CD4-positive, alpha-beta T cell treated with Interleukin-4 for 4 hours (primary cell): ENCODE measurements at places on chromosomes 5 and 9.

- DNase-seq, result no peak
These were observed 435.8 kb downstream of the CTNND2 start for GRCh38 chr5:11468334-11469039.

DNA sequence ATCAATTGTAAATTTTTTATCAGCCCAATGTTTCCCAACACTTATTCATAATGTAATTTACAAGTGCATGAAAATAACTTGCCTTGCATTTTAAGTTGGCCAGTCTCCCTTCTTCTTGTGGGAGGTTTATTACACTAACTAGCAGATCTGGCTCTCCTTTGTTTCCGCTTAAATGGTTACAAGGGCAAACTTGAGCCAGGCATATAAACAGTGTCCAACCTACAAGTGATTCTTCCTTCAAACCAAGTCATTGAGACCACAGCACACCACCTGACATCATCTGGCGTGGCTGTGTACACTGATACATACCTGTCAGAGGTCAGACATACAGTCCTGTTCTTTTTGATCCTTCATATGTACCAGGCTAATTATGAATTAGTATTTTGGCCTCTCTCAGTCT is 80.1 kb downstream of the ALDH1A1 start:
- no peak for DNase-seq

GRCh38 chr5:177494346-177495195 is 2.8 kb downstream of the PDLIM7 start:
- DNase-seq, result peak; percentile 49

GRCh38 chr5:35924950-35925722 is 13.3 kb downstream of the CAPSL start:
- DNase-seq, result peak; percentile 91

- DNase-seq, result no peak
These were observed 31.4 kb upstream of the ERGIC1 start for GRCh38 chr5:172802567-172803176.

- DNase-seq, result no peak
These were observed 734 bp downstream of the SKP1 start for GRCh38 chr5:134175921-134176510.

DNA sequence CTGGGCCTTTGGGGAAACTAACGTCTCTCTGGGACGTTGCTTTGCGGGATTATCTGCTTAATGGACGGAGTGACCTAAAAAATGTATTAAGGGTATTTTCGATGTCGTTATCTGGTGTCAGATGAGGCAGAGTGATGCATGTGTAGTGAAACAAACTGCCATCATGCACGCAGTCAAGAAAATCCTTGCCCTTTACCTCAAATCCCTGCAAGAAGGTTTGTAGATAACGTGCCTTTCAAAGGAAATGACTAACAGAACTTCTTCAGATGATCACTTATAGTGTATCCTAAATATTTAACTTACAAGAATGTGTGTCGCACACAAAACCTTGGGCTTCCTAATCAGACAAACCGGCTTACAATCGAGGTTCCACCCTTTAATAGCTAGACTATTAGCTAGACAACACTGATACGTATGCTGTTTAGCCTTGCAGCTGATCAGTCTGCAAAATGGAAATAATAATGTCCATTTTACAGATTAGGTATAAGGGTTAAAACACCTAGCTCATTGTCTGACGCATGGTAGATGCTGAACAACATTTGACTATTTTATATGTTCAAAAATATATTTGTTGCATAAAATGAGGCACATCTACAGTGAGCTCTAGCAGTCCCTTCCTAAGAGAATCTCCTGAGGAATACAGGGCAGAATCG is 541 bp upstream of the TBCA start:
- DNase-seq, result no peak

GRCh38 chr9:70569070-70569772 is 154.8 kb upstream of the KLF9 start:
- no peak for DNase-seq

DNA sequence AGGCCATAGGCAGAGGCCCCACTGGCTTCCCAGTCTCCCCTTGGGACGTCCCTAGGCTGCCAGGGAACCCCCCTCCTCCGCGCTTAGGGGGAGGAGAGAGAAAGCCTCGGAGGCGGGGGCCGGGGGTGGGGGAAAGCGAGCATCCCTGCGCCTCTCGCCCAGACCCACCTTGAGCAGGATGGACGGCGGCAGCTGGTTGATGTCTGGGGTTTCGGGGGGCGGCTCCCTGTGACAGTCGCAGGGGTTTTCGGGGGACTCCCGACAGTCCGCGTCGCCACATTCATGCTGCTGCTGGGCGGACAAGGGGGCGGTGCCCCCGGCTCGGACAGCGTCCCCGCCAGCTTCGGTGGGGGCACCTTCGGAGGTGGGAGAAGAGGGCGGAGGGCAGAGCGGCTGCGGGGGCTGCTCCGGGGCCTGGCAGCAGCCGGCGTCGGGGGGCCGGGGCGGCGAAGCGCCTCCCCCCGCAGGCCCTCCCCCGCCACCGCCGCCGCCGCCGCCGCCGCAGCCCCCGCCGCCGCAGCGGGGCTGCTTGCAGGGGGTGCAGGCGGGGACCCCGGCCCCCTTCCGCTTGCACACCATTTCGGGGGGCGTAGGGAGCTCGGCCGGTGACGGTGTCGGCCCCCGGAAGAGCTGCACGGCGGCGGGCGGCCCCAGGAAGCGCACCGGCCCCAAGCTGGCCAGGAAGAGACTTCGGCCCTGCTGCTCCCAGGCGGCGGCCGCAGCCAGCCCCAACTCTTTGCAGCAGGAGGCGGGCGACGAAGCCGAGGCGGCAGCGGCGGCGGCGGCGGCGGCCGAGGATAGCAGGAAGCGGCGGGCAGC is 1.2 kb downstream of the FBXL17 start:
- peak; percentile 35 for DNase-seq

DNA sequence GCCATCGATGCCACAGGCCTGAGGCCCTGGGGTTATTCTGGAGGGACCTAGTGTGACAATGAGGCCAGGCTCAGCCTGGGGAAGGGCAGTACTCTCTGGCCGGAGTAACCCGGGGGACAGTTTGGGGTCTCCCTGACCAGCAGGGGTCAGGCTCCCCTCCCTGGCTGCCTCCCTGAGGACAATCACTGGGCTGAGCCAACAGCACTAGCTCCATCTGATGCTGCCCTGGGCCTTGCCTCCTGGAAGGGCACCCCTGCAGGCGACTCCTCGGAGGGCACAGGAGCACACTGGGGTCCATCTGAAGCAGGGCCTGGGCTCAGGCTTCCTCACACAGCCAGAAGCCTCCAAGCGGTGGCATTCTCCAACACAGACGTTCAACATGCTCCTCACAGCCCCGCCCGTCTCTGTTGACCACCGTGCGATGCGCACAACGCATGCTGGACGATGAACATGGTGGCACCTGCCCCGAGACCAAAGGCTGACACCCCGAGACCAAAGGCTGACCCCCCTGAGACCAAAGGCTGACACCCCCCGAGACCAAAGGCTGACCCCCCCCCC is 68.3 kb downstream of the ADAMTS2 start:
- DNase-seq, result no peak

GRCh38 chr5:133851521-133851920 is 116.9 kb downstream of the C5orf15 start:
- no peak for DNase-seq

GRCh38 chr9:83521011-83521410 is 17.2 kb downstream of the FRMD3 start:
- DNase-seq, result no peak

GRCh38 chr9:109856785-109857184 is 76.8 kb downstream of the PALM2AKAP2 start:
- DNase-seq, result no peak

- no peak for DNase-seq
These were observed 477.1 kb downstream of the SPOCK1 start for GRCh38 chr5:137022043-137022442.

DNA sequence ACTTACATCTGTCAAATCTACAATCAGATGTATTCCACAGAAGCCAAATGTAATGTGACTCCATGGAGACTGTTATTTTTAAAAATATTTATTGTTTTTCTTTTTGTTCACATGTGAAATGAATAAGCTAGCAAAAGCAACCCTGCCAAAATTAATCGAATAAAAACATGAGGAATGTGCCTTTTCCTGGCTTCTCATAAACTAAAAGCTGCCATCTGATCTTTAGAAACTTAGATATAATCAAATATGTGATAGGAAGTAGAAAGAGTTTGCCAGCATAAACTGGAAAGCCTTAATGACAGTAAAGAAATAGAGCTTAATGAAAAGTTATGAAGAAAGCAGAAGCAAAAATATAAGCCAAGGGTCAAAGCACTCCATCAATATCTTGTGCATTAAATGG is 1724.7 kb upstream of the WWC1 start:
- no peak for DNase-seq

GRCh38 chr9:80701061-80701460 is 988.3 kb downstream of the TLE1 start:
- DNase-seq, result no peak

- DNase-seq, result no peak
These were observed 9.6 kb upstream of the ADRB2 start for GRCh38 chr5:148816782-148817181.

DNA sequence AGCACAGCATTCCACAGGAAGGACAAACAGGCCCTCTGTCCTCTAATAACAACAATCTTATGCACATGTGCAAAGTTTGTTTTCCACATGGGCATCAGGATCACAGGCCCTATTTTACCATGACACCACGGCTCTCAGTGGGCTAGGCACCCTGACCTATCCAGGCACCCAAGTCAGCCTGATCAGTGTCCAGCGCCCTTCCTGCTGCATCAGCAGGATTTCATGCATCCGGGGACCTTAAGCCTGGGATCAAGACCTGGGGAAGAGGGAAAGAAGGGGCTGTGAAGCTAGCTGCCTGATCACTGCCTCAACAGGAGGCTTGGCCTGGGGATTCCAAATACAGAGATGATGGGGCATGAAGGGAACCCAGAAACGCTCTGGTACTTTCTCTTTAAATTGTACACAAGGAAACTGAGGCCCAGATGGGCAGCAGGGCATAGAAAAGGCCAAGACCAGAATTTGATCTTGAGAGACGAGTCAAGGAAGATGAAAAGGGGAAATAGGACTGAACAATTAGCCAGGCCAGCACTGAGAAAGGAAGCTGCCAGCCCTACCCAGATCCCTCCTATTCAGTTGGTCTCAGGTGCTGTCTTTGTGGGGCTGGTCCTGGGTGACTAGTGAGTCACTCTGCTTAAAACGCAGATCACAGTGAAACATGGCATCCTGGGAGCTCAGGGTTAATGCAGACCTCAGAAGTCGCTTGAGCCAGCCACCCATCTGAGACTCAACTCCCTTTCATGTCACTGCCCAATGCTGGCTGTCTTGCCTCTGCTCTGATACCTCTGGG is 57.9 kb downstream of the SHB start:
- DNase-seq, result no peak

GRCh38 chr5:173450188-173450587 is 122.0 kb upstream of the STC2 start:
- no peak for DNase-seq

DNA sequence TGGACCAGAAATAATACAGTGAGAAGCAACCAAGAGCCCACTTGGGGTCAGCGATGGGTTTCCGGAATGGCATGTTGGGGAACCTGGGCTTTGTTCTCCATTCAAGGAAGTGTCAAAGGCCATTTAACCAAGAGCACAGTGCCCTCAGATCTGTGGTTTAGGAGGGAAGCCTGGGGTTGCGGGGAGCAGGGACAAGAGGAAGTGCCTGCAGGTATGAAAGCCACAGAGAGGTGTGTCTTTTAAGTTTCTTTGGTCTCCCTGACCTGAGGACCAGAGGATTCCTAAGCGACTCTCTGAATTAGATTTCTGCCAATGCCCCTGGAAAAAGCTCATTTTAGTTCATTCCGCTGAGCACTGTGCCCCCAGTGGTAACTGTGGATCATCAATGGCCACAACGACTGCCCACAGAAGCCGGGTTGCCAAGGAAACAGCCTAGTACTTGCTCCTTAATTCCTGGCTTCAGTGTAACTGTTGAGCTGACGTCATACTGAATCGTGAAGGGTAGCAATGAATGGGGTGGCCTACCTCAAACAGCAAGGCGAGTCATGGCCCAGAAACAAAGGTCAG is 107.3 kb upstream of the SPIN1 start:
- DNase-seq, result no peak

- DNase-seq, result no peak
These were observed 17.8 kb upstream of the SLCO4C1 start for GRCh38 chr5:102313912-102314311.
